Choroid plexus epithelial cell (primary cell): ENCODE measurements at places on chromosomes 12 and 14.

DNA sequence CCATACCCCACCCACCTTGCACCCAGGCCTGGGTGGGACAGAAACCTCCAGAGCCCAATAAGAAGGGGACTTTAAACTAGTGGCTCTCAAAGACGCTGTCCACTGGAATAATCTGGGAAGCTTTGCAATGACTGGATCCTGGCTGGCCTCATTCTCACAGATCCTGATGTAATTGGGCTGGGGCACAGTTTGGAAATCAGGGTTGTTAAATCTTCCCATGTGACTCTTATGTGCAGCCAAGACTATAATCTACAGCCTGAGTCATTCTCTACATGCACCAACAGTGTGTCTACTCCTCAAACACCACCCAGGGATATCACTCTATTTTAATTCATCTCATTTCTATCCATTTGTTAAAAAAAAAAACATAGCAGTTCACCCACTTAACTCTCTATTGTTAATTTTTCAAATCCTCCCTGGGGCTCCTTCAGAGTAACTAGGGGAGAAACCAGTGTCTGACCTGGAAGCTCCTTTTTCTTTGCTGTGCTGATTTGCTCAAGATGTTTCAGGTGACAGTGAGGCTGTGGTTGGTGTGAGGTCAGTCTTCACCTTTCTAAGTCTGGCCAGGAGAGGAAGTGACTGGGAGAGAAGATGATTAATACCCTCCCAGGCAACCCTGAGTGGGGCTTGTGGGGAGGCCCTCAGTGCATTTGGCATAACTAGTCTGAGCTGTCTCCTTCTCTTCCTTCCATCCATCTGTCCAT is 211.6 kb upstream of the SFSWAP start:
- DNase-seq: no peak

GRCh38 chr12:32482226-32482625 is 82.9 kb downstream of the FGD4 start:
- peak; percentile 55 for DNase-seq

GRCh38 chr14:92470215-92470614 is 43.4 kb upstream of the RIN3 start:
- peak; percentile 31 for DNase-seq

GRCh38 chr12:101475751-101476305 is 692 bp downstream of the SPIC start:
- no peak for DNase-seq

- DNase-seq: no peak
Observed at GRCh38 chr12:77855548-77855947, 24.9 kb downstream of the NAV3 start.

DNA sequence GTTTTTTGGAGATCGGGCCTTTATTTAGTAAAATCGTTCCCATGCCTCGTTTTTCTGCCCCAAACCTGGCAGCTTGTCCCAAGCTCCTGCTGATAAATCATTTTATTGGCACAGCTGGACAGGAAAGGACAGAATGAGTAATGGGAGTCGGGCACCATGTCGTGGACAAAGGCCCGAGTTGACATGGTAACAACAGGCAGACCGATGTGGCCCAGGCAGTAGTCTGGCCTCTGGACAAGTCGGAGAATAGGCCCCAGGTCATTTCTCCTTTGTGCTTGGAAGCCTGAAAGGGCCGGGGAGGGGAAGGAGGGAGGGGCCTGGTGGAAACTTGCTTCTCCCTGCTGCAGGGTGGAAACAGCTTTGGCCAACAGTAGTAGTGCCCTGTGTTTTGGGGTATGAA is 234.9 kb downstream of the SUDS3 start:
- no peak for DNase-seq
